ENCODE measurements at places on chromosomes 2 and 18.

- DNase-seq = no peak
Observed at GRCh38 chr2:129379411-129379810, 600.1 kb upstream of the RAB6C start.

DNA sequence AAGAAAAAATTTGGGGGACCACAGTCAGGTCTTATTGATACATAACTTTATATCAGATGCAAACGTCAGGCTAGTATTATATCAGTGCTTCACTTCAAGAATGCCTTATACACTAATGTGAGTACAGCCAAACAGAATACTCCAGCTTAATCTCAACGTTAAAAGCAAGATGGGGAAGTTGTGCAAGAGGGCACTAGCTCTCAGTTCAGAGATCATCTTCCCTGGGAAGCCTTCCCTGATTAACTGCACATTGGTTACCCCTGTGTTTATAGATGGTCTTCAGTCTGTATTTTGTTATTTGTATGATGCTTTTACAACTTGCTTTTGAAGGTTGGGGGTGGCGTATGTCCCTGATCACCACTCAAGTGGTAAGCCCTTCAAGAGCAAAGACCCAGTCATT is 11.4 kb downstream of the EPAS1 start:
- no peak for DNase-seq

DNA sequence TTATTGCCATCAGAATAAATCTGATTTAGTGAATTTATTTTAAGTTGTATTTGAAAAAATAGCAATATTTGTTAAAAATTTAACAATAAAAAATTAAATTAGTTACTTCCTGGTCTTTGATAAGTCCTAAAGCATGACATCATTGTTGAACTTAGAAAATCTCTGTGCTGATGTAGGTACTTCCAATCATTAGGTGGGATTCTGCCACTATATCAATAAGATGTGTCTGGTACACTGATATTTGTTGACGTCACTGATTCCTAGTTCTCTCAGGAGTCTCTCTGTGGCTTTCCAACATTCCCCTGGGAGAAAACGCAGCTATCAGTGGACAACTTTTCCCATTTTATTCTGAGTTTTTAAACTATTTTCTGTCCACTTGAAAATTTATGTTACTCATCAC is 143.5 kb downstream of the GALNT13 start:
- DNase-seq = no peak

DNA sequence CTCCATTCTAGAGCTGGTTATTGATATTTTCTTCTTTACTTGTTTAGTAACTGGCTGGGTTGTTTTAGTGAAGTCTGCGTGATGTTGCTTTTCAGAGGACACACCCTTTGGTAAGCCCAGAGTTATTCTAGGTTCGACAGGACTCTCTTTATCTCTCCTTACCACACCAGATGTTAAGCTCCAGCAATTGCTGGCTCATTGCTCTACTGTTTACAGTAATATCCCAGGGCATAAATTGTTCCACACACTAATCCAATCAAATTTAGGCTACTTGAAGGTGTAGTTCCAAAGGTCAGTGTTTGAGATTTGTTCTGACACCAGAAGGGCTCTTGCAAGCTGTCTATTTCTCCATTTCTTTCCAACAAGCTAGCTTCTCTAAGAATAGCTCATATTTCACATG is 506.6 kb downstream of the NR4A2 start:
- DNase-seq = no peak

- no peak for DNase-seq
Observed at GRCh38 chr18:58324824-58325480, 280.9 kb downstream of the NEDD4L start.

DNA sequence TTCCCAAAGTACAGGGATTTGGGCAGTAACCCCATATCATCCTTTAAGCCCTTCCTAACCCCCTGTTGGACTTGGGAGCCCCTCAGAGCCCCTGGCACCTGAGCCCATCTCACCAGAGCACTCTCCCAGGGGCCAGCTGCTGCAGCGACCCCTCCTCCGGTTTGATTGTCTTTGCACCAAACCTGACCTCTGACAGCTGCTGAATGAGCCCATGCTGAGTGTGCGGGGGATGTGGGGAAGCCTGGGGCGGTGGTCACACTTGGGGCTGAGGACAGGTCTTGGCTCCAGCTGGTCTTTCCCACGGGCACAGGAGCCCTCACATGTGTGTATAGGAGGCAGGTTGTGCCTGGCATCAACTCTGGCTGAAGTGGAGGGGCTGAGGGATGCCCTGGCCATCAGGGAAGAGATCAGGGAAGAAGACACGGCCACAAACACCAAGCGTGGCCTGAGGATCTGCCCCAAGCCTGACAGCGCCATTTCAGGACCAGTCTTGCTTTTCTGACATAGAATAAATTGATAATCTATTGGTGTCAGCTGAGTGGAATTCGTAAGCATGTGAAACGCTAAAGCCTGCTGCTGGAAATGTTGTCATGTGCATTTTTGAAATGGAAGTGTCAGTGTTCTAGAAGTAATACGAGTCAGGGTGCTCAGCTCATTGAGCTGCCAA is 102.4 kb downstream of the ACKR3 start:
- no peak for DNase-seq

- DNase-seq = no peak
Observed at GRCh38 chr18:31291688-31292087, 26.3 kb upstream of the DSG1 start.

GRCh38 chr2:241509155-241509784 is 886 bp upstream of the STK25 start:
- no peak for DNase-seq

GRCh38 chr2:64352292-64352691 is 101.7 kb upstream of the LGALSL start:
- no peak for DNase-seq

DNA sequence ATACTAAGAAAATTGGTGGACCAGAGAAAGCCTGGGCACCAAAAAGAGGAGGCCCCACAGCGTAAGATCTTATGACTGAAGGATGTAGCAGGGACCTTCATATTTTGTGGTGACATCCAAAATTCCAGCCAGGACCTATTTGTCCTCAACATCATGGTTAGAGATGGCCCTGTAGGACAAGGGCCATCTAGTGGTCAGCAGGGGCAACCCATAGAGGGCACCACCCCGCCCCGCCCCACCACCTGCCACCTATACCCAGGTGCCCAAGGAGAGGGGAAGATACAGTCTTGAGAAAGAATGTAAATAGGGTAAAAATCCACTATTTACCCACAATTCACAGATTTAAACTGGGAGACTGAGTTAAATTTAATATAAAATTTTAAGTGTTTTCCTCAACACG is 59.6 kb upstream of the TMEM163 start:
- DNase-seq = no peak

DNA sequence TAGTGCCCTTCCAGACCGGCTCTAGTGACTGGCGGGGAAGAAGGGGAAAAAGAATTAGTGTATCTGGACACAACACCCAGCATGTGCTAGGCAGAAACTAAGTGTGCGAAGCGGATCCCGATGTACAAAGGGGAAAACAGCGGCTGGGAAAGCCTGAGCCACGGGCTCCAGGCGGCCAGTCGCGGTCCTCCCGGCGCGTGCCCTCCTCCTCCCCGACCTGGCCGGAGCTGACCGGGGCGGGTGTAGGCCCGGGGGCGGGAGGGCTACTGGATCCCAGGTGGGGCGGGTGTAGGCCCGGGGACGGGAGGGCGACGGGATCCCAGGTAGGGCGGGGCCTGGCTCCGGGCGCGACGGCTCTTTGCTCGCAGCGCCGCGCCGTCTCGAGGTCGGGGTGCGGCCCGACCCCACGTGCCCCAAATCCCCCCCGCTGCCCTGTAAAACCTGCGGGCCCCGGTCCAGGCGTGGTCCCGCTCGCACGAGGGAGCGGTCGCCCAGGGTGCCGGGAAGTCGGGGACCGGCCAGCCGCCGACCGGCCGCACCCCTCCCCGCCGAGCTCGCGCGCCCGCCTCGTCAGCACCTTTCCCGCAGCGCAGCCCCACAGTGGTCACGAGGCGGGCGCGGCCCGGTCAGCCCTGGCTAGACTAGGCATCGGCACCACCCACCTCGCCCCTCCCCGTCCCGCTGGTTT is 48.8 kb downstream of the C2orf42 start:
- no peak for DNase-seq

- no peak for DNase-seq
Observed at GRCh38 chr2:178478439-178479274, at the start of gene FKBP7. Gene FKBP7, minus strand, starts transcription at chr2:178478600. Its CDS starts 101 bp downstream, at chr2:178478499.

- DNase-seq = no peak
Observed at GRCh38 chr18:58754544-58755068, 83.3 kb downstream of the MALT1 start.

- no peak for DNase-seq
Observed at GRCh38 chr2:45761635-45762034, 110.2 kb downstream of the PRKCE start.

GRCh38 chr2:73292906-73293533 is 328 bp downstream of the EGR4 start:
- DNase-seq = no peak

GRCh38 chr2:228417526-228417925 is 236.0 kb upstream of the SPHKAP start:
- DNase-seq = no peak

DNA sequence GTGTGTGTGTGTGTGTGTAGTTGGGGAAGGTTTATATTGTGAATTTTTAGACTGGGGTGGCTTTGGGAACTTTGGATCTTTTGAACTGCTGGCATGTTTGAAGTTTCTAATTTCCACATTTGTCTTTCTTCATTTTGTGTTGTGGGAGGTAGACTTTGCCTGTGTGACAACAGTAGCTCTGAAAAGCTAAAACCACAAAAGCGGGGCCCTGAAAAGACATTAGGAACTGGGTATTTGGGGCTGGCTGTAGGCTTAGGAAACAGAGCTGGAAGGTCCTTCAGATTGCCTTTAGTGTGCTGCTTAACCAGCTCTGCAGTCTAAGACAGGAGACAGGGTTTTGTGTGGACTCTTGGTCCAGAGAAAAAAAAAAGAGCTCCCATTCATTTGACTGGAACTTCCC is 27.2 kb upstream of the DOCK10 start:
- no peak for DNase-seq

- DNase-seq = no peak
Observed at GRCh38 chr18:63342206-63342605, 22.6 kb upstream of the BCL2 start.

DNA sequence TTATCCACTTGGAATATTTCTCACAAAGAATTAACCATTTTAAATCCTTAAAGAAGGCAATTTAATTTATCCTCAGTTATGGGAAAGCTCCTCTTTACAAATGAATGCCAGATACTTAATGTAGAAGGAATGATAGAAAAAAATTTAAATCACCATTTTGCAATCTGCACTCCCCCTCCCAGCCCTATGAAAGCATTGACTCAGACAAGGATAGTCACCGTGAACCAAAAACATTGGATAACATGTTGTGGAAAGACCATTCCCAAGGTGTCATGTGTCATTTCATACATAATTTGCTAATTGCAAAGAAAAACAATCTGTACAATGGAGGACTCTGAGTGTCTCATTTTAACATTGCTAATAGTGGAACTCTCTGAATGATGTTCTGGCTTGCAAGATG is 421.0 kb downstream of the TXNL1 start:
- DNase-seq = no peak

DNA sequence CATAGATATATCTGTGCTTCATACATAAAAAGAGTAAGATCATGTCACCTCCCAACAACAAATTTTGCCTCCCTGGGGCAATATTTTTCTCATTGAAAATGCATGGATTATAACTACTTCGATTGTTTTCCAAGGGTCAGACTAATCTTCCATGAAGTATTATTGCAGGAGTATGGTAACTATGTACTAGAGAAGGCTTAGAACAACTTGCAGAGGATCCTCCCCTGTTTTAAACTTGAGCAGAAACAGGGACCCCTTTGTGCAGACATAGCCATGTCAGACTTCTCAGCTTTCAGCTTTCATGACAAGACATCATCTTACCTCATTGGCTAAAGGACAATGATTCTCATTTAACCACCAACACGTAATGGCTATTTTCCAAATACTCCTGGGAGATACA is 13.2 kb upstream of the RAB27B start:
- no peak for DNase-seq

- DNase-seq = no peak
Observed at GRCh38 chr18:57544936-57545660, 41.4 kb downstream of the FECH start.
